ENCODE measurements at places on chromosomes 6 and 20.

DNA sequence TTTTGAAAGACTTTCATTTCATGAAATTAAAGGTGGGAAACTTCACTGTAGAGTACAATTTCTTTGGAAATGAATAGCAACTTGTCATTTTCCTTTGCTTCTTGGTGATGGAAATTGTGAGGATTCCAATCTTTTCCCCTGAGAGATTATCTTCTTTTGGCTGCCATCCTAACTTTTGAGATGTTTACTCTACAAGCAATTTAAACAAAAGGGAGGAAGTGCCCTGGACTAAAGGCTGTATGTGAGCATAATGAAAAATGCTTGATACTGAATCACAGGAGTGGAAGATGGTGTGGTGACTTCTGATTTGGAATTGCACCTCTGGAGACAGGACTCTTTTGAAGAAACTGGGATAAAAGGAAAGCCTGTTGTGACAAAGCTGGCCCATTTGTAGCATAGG, 43.1 kb upstream of the JAG1 start:
- DNase-seq = no peak

DNA sequence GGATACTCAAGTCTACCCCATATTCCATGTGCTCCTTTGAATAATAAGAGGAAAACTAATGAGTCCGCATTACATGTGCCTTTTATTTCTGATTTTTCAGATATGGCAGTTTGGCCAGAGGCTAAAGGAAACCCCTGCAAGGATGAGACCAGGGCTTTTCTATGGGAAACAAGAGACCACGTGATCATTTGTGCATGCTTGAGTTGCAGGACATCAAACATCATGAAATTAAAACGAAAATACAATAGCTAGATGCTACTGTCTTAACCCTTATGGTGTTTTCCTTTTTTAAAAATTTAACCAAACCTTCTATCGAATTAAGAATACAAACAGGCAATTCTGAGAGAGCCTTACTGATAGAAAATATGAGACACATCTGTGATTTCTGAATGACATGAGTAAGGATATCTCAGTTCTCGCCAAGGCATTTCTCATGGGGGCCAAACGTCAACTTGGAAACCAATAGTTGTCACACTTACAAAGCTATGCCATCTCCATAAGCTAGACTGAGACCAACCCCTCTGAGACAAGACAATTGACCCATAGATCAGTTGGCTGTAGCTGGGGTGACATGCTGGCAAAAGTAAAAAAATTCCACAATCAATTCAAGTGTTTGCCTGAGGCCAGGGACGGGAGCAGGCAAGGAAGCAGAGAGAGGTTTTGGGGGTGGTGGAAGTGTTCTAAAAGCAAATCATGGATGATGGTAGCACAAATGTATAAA, 52.8 kb downstream of the RIPOR2 start:
- no peak for DNase-seq

DNA sequence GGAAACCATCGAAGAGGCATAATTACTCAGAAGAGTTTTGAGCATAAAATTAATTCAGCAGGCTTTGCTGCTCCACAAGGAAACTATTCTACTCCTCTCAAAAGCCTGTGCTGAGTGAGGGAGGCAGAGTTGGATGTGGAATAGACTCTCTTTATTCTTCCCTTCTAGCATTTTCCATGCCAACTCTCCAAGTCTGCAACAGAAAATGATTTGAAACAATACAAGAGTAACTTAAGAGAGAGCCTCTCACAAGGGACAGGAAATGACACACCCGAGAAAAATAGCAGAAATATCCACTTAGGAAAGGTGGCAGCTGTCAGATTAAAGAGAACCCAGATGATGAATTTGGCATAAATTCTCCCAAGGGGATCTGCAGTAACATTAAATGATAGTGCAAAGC, 26.3 kb upstream of the LAMP5 start:
- DNase-seq = no peak

DNA sequence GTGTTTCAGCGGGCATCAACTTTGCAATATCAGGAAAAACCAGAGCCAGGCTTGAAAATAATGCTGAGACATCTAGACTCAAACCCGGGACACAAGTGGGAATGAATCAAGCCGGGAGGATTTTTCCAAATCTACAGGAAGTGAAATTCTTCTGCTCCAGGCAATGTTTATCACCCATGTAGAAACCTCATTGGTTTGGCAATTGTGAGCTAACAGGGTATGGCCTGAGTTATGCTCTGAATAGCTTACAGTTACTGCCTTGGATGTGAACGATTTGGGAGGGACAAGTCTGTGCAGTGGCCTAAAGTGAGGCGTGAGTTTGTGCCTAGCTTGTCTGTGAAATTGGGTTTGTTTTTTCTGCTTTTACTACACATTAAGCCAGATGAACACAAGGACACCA, 87.4 kb downstream of the PCSK2 start:
- no peak for DNase-seq

DNA sequence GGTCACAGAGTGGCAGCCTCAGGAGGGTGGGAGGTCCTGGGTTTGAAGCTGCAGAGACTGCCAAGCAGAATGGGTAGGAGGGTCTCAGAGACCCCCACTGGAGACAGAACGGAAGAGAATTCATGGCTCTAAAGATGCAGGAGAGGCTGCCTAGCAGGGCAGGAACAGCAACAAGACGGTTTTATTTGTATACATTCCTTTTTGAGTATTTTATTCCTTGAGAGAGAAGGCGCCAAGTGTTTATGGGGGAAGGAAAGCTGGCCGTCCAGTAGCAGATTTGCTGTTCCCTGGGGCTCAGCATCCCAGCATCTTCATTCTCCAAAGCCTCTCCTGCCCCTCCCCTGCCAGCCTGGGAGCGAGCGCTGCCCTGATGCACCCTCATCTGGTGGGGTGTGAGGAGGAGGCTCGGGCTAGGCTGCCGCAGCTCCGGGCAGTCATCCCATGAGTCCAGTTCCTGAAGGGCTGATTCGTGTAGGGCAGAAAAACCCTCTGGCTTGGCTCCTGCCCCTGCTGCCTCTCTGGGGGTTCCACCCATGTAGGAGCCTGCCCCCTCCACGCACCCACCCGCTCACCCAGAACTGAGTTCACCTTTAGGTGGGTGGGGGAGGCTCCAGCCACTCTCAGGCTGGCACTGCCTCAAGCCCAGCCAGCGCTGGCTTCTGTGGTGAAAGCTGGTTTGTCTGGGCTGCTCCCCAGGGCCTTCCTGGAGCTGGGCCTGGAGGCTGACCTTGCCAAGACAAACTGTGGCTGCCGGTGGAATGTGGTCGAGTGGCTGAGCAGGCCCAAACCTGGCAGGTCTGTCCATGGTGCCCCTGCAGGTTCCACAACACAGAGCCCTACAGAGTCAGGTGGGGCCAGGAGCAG, 32.4 kb downstream of the CPXM1 start:
- no peak for DNase-seq

DNA sequence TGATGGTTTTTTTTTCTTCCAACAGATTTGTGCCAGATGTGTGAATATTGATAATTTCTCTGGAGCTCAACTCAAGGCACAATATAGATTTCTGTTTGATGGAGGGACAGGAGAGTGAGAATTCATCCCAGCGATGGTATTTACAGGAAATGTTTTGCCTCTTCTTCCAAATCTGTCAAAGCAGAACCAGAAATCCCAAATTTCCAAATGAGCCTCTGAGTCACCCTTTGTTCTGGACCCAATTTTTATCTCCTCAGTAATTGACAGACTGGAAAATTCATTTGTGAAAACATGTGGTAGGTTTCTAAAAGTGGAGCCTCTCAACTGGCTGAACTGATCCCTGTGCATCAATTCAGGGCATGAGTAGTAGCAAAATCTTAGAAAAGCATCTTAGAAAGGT, 223.2 kb upstream of the TSHZ2 start:
- DNase-seq = no peak

DNA sequence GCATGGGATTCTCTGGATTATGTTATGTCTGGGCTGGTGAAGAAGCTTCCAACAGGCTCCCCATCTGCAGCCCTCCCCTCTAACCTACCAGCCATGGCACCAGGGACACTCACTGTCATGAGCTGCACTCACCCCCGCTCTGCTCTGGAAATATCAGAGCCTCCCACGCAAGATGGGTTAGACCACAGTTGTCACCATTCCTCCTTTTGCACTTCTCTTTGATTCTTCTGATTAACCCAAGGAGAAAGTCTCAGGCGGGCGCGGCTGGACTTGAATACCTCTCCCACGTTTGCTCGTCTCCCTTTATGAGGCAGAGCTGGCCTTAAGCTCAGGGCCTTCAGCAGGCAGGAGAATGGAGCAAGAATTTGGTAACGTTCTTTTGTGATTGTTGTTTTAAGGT, 128.1 kb downstream of the CEBPB start:
- no peak for DNase-seq

- no peak for DNase-seq
These were observed 251.5 kb downstream of the TFAP2A start for GRCh38 chr6:10163203-10163962.

DNA sequence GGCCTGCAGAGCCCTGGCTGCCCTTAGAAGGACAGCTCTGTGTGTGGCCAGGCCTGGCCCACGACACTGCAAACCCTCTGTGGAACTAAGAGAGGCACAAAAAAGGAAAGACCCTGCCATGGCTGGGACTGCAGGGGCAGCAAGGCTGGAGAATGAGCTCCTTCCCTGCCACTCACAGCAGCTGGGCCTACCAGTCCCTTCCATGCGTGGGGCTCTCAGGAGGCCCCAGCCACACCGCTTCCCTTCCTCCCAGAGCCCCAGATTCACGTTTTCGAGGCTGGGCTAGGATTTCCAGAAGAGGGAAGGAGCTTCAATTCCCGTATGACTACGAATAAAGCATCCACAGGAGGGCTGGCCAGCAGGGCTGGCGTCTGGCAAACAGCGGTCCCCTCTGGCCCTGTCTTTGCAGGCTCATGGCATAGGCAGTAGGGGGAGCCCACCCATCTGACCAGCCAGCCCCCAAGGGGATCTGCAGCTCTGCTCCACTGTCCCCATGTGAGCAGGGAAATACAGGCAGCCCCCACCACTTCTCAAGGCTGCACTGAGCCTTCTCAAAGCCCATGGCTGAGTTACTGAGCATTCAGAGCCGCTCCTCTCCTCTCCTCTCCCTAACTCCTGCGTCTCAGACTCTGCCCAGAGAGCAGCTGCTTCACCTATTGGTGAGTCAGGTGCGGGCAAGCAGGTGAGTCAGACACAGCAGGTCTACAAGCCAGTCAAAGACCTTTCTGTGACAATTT, 53.1 kb downstream of the NINL start:
- no peak for DNase-seq

- no peak for DNase-seq
These were observed 622.3 kb upstream of the IMPG1 start for GRCh38 chr6:76694795-76695194.

- no peak for DNase-seq
These were observed 648.3 kb downstream of the EPM2A start for GRCh38 chr6:145087034-145087433.

DNA sequence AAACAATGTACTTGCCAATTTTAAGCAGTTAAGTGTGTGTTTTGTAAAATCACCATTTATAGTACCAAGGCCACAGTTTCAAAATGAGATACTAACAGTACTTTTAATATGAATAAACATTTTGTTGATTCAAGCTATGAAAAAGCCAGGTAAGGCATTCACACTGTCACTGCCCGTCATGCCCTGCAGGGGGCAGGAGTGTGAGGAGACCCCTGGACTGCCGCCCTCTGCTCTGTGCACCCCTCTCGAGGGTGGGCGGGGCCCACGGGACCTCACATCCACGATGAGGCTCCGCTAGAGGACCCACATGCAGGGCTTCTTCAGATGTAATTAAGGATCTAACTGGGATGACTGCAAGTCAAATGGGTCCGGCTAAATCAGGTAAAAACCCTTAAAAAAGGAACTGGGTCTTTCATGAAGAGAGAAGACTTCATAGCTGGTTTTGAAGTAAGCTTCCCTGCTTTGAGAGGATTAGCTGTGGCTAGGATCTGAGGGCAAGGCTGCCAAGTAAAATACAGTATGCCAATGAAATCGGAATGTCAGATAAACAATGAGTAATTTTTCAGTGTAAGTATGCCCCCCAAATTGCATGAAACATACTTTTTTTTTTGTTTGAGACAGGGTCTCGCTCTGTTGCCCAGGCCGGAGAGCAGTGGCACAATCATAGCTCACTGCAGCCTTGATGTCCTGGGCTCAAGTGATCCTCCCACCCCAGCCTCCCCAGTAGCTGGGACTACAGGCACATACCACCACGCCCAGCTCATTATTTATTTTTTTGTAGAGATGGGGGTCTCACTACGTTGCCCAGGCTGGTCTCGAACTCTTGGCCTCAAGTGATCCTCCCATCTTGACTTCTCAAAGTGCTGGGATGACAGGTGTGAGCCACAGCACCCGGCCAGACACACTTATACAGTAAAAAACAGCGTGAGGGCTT, 18.7 kb downstream of the DIDO1 start:
- no peak for DNase-seq

DNA sequence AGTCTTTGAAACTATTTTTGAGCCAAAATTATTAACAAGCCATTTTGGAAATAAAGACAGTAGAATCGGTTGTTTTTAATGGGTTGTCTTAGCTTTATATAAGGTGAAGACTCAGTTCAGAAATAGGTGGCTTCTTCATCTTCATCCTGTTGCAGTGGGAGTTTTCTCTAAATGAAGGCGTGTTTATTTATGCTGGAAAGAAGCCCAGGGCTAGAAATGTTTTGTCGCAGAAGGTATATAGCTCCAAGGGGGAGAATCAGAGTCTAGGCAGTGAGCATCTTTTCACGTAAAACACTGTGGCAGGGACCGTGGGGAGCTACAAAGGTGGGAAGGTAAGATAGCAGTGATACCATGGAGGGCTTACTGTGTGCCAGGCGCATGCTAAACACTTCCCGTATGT, 34.3 kb downstream of the FARS2 start:
- no peak for DNase-seq

- no peak for DNase-seq
These were observed 7.5 kb downstream of the SYCP2 start for GRCh38 chr20:59925899-59926298.

GRCh38 chr6:32818867-32819266, 2.1 kb upstream of the HLA-DOB start:
- no peak for DNase-seq

All from GF-D8 (cell line).